ENCODE measurements at places on chromosomes 3 and 15.

GRCh38 chr3:76958274-76958673 lies 81.6 kb upstream of the ROBO2 start:
- DNase-seq: no peak

- no peak for DNase-seq
Observed at GRCh38 chr3:176906046-176906905, 291.0 kb downstream of the TBL1XR1 start.

- no peak for DNase-seq
Observed at GRCh38 chr3:4627651-4628375, 134.7 kb downstream of the ITPR1 start.

DNA sequence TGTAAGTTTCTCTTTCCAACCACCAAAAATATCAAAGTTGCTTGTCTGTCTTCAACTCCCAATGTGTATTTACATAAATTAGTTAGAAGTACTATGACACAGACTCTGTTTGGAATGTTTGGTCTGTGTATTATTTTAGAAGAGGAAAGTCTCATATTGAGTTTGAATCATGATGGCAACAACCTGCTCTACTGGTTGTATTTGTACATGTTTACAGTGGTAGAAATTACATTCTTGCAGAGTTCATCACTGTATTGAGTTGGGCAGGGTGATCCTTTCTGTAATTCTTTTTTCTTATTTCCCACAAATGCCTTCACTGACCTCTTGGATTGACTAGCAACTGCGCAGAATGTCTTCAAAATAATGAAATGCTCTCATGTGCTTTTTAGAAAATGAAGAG lies 149.6 kb downstream of the CHL1 start:
- no peak for DNase-seq

GRCh38 chr15:75544359-75544758 lies 34.8 kb downstream of the PTPN9 start:
- DNase-seq: no peak

- DNase-seq: no peak
Observed at GRCh38 chr3:124441766-124442165, 288.5 kb upstream of the UMPS start.

GRCh38 chr3:159892801-159893200 lies 95.8 kb upstream of the IL12A start:
- DNase-seq: no peak

- DNase-seq: peak; percentile 63
Observed at GRCh38 chr3:16511681-16512434, 1.6 kb downstream of the RFTN1 start.

DNA sequence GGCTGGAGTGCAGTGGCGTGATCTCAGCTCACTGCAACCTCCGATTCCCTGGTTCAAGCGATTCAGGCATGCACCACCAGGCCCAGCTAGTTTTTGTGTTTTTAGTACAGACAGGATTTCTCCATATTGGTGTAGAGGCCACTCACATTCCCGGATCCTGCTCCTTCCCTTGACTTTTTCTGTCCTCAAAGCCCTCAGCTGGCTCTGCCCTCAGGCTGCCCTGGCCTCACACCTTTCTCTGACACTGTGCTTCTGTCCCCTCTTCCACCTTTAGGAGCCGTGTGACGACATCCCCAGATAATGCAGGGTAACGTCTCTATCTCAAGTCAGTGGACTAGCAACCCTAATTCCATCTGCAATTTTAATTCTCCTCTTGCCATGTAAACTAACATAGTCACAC lies 8.6 kb upstream of the CYFIP1 start:
- DNase-seq: no peak

GRCh38 chr3:162764808-162765071 lies 1268.1 kb downstream of the OTOL1 start:
- DNase-seq: no peak

GRCh38 chr3:99818818-99819217 lies 1.2 kb downstream of the CMSS1 start:
- DNase-seq: no peak

DNA sequence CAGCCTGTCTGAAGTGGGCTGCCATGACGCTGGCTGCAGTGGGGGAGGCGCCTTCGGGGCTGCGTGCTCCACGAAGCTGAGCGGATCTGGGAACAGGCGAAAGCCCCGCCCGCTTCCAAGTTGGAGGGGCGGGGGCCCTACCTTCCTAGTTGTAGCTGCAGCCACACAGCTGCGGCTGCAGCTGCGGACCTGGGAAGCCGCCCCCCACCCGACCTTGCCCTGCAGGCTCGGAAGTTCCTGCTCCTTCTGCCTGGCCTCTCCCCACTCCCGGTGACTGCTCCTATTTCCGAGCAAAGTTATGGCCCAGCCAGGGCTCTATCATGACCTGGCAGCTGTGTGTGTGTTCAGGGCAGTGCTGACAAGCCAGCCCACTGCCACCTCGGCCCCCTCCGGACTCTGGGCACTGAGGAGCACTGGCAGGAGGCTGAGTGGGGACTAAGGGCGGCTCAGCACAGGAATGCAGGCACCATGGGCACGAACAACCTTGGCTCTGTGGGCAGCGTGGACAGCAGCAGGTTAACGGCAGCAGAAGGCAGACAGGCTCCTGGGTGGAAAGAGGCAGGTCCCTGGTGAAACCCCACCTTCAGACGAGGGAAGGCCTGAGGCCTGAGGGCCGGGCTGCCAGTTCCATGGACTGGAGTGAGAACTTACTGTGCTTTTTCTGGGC lies 352.4 kb upstream of the TMCO5A start:
- DNase-seq: no peak

- DNase-seq: no peak
Observed at GRCh38 chr15:62993066-62993465, 49.5 kb upstream of the TPM1 start.

DNA sequence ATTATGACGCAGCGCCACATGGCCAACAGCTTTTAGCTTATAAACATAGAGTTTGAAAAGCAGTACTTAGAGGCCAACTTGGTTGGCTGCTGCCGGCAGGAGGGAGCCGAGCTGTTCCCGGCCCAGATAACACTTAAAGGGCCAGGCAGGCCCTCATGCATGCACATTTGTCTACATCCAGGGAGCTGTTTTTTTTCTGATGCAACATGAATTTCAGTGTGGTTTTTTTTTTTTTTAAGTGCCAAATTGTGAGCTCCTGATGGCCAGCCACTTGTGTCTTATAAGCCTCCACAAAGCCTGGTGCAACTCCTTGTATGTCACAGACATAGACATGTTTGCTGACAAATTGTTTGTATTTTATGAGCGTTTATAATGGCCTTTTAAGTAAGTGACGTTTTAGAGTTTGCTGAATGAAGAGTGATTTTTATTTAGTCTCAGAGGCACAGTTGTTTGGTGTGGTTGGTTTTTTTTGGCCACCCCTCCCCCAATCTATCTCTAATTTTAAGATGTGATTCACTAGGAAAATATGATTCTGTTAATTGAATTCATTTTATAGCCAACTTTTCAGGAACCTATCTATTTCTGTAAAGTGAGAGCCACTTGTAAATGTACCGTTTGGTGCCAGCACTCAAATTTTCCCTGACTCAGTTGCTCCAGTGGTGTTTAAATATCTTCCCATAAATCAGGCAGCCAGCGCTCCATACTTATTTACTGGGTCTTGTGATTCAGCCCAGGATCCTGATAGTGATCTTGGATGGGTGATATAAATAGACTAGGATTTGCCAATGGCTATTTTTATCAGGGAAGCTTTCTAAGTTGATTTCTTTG lies 134.3 kb downstream of the VGLL4 start:
- DNase-seq: no peak

GRCh38 chr3:17204049-17204650 lies 319.4 kb downstream of the PLCL2 start:
- no peak for DNase-seq

GRCh38 chr15:96325541-96326327 lies 4.8 kb upstream of the NR2F2 start:
- DNase-seq: no peak

DNA sequence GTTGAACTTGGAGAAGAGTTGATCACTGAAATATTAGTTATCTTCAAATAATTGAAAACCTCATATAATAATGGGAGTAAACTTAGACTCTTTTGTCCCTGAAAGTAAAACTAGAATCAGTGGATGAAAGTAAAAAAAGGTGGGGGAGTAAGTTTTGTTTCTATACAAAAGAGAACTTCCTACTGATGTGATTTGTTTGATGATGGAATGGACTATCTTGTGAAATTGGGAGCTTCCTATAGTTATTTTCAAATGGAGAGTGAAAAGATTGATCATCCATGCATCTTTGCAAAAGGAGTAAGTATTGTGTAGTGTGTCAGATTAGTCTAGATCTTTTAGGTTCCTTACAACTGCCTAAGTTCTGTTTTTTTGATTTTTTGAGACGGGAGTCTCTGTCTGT lies 28.4 kb downstream of the SPRED1 start:
- DNase-seq: no peak

DNA sequence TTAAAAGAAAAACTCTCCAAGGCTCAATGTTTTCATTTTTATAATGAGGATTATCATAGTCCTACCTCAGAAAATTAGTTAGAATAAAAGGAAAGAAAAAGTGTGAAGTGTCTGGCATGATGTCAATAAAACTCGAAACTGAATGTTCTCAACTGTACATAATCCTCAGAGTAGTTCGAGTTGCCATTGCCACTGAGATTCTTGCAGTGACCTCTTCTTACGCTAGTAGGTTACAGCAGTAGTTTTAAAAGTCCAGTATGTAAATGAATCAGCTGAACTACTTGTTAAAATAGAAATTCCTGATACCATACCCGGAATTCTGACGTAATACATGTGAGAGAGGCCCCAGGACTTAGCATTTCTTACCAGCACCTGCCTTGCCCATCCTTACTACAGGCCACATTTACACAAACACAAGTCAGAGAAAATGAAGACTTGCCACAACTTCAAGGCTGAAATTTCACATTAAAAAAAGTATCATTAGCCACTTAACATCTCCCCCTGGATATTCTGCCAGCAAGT lies 502.6 kb downstream of the FGF12 start:
- DNase-seq: no peak

DNA sequence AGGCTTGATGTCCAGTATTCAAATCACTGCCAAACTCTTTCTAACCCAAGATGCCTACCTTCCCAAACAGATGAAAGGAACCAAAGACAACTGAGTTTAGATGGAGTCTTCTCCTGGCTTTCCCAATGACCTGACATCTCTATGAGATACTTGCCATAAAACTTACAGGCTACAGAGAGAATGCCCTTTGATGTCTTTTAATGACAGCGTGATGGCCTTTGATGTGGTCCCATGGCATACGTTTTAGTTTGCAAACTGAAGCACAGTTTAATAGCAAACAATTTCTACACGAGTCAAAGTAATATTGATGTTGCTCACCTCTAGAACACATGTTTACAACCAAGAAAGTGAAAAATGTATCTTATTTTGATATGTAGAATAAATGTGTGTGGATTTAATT lies 73.2 kb downstream of the ZIC4 start:
- DNase-seq: no peak

DNA sequence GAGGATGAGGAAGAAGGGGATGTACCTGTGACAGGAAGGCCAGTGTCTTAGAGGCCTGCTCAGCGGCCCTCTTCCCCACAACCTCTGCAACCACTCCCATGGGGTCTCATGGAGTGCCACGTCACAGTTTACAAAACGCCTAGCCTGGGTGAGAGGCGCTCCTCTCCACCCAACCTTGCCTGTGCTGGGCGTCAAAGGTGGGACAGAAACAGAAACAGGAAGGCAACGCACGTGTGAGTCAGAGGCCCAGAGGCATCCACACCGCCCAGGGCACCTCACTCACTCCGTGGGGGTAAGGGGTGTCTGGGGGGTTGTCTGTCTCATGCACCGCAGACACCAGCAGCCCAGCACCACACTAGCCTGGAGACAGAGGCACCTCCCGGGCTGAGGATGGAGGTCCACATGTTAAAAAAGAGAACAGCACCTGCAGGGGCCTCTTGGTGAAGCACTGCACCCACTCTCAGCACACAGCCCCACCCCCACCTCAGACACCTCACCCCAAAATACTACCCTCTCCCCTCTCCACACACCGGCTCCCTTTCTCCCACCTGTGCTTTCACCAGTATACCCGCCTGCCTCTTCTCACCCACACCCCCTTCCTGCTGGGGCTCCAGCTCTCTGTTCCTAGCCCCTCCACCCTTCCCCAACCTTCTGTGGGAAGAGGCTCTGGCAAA lies 4.7 kb upstream of the CALML4 start:
- DNase-seq: peak; percentile 35

DNA sequence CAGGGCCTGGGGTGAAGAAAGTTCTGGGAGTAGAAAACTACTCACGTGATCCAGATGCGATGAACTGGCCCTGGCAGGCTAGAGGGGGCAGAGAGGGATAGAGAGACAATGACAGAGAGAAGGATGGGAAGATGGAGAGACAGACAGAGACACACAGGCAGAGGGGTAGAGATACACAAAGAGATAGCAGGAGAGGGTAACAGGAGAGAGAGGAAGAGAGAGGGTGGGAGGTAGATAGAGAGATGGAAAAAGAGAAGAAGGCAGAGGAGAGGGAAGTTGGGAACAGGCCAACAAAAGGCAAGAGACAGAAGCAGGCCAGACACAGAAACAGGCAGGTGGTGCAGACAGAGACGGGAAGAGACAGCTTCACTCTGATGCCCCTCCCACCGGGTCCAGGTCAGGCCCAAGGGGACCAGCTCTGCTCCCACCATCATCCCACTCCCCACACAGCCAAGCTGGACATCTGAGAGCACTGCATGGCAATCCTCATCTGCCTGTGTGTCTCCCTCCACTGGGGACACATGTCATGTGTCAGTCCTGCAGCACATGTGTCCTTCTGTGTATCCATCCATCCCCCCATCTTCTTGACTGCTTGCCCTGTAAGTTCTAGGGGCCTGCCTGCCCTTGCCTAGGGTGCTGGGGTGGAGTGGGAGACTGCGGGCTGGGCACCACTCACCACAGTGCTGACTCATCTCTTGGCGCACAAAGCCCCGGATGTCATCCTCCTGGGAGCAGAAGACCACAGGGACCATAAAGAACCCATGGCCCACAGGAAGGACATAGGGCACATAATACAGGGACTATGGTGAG lies 2.2 kb upstream of the UCN2 start:
- DNase-seq: no peak

DNA sequence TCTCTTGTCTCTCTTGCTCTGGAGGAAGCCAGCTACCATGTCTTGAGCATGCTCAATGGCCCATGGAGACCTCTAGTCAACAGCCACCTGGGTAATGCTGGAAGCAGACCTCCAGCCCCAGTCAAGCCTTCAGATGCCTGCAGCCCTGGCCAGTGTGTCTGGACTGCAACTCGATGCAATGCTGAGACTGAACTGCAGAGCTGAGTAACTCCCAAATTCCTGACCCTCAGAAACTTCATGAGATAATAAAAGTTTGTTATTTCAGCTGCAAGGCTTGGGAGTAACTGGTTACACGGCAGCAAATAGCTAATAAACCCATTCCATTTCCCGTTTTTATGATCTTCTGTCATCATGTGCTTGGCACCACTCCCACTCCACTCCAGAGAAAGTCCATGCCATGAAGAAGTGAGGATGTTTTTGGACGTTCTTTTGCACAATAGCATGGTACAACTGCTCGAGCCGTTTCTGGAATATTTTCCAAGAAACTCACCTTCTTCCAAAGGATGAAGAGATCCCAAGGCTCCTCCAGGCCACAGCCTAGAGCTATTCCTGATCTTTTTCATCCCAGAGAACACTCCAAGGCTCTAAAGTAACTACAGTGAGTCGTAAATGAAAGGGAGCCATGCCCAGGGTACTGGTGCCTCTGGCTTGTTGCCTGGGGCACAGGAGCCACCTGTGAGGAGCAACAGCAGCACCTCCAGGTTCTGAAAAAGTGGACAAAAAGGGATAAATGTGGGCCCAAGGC lies 72.0 kb upstream of the KLF13 start:
- DNase-seq: no peak

Data from stimulated activated CD4-positive, alpha-beta T cell treated with anti-CD3 and anti-CD28 coated beads, Interleukin-2, amount 100 ng/mL, for 4 hours (primary cell).